Stimulated activated CD8-positive, alpha-beta memory T cell treated with anti-CD3 and anti-CD28 coated beads, Interleukin-4, amount 100 ng/mL, for 4 hours (primary cell): ENCODE measurements at places on chromosomes 5 and 9.

GRCh38 chr5:65883461-65883860 is 42.9 kb upstream of the ERBIN start:
- DNase-seq: no peak

- no peak for DNase-seq
Observed at GRCh38 chr5:95739857-95740256, 8.7 kb downstream of the RHOBTB3 start.

DNA sequence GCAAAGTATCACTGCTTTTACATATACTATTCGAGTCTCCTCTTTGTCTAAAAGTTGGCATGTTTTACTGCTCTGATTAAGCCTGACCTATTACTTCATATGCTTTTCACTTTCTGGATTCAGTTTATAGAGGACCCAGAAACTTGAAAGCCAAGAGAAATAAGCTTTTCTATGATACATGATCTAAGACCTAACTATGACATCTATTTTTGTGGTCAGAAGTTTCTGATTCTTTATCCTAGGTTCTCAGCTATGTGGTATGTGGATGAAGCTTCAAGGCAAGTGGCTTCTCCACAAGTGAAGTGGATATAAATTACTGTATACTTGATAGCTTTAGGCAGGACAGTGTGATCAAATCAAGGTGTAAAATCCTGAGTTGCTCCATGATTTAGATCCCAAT is 6.3 kb downstream of the EDIL3 start:
- DNase-seq: no peak

DNA sequence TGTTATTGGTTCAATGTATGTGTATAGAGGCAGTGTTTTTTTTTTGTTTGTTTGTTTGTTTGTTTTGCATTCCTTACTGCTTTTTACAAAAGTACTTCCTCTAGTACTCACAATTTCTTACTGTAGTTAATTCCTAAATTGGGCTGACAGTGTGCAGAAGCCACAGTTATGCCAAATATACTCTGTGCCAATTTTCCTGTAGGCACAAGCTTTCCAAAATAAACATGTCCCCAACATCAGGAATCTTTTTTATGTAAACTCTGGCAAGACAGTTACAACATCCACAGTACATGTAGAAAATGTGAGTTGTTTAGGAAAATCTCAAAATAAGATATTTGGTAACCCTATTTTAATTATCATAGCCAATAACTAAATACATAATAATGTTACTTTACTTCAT is 161.6 kb upstream of the TSLP start:
- DNase-seq: no peak

- DNase-seq: no peak
Observed at GRCh38 chr5:136814619-136815378, 449.5 kb upstream of the TRPC7 start.

DNA sequence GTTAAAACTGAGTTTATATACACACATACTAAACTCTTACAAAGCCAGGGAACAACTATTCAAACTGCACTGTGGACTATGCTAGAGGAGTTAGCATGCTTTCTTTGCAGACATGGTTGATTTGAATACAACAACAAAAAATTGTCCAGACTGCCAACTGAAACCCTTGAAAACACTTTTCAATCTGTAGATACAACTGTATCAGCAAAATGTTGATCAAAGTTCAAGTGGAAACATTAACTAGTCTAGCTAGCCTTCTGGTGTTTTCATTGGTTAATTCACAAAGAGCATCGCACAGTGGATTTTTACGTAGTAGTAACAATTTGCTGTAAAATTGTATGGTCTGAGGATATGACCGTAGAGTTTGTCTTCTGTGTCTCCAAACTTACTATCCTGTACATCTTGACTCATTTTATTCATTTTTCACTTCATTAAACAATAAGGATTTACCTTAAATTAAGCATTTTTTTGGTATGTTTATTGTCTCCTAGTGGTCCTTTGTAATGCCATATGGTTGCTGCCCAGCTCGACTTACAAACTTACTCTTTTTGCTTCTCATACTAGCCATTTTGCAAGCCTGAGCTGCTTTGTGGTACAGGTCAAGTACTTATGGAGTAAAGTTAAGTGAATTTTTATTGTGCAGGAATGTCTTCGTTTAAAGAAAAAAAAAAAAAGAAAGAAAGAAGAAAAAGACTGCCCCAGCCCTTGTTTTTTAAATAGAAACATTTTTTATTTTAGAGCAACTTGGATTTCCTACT is 123.4 kb downstream of the ZCCHC7 start:
- no peak for DNase-seq

DNA sequence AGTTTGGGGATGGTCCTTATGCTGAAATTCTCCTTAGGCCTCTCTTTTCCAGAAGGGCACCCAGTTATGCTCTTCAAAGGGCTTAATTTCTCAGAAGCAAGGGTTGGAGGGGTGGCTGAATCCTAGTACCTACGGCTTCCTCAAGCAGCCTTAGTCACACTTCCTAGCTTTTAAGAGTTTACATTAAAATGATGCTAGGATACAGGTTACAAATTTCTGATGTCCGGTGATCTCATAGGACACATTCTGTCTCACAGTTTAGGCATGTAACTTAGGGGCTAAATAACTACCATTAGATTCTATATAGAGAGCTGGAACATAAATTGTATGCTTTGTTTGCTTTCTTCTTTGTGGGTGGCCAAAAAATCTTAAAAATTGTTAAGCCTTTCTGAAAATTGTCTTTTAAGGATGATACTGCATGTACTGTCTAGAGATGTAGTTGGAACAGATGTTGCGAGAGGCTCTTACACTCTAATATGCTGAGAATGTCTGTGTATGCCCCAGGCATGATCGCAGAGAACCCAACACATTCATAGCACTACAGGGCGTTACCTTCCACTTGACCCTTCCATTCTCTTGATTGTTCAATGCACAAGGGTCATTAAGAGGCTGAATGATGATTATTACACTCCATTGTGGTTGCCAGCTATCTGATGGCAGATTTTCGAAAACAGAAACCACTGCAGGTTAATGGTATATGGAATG is 139.1 kb downstream of the TMEM38B start:
- DNase-seq: no peak

GRCh38 chr5:153632748-153633290 is 142.3 kb downstream of the GRIA1 start:
- no peak for DNase-seq

DNA sequence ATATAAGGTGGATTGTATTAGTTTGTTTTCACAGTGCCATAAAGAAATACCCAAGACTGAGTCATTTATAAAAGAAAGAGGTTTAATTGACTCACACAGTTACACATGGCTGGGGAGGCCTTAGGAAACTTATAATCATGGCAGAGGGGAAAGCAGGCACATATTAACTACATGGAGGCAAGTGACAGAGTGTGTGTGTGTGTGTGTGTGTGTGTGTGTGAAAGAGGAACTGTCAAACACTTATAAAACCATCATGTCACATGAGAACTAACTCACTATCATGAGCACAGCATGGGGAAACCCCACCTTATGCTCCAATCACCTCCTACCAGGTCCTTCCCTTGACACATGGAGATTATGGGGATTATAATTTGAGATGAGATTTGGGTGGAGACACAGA is 118.6 kb downstream of the SPEF2 start:
- DNase-seq: no peak

- no peak for DNase-seq
Observed at GRCh38 chr5:150946351-150946905, 41.6 kb upstream of the ZNF300 start.

DNA sequence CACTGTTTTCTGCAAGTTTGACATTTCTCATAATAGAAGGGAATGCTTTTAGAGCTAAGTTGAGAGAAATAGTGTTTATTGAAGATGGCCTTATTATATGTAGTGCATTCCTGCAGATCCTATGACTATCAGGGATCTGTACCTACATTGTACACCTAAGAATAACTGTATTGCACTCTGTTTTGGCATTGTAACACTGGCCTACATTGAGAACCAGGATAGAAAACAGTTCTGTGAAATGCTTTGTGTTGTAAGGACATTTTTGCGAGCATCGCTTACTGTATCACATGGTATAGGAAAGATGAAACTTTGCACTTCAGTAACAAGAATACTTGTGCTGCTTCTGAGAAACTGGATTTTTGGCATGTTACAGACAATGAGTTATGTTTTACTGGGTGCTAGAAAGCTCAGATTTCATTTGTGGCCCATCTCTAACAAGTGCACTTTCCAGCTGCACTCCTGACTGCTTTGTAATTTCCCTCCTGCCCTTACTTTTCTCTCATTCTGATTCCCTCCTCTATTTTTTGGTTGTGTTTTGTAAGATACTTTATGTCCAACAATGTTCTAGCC is 30.6 kb downstream of the C9orf85 start:
- no peak for DNase-seq

DNA sequence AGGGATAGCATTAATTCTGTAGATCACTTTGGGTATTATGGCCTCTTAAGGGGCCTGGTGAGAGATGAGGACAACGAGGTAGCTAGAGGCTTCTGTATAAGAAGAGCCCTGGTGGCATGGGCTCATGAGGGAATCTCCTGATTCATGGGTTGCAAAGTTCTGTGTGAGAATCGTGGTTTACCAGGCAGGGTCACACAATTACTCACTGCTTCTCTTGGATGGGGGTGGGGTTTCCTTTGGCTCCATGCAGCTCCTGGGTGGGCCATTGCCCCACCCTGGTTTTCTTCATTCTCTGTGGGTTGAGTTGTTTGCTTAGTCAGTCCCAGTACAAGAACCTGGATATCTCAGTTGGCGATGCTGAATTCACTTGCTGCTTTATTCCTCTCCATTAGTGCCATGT is 30.9 kb upstream of the TNFSF15 start:
- DNase-seq: no peak

DNA sequence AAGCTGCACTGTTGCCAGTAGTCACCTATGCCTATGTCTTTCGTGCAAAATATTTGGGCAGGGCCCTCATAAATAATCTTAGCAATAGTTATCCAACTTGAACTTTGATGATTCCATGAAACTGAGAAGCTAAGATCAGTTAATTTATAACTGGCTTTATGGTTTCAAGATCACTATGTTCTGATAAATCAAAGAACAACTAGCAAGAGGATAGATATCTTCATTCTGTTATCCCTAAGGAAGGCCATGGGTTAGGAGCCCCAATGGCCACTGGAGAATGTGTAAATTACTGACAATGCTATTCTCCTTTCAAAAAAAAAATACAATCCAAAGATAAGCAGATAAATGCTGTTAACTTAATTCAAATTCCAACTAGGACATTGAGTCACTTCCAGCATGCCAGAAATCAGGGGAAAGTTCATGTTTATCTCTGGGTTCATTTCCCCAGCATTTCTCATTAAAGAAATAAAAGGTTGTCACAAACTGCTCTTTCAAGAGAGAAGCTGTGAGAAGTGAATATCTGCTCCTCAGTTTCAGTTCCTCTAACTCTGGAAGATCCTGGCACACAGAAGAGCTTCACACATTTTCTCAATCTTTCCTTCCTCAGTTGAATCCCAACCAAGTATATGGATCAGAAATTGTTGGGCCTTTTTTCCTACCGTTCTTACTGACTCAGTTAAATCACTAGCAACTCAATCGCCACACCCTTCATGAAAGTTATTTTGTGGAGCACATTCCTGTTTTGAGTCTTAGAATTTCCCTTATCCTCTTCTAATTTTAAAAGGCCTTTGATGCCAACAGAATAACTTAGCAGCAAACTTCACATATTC is 59.6 kb upstream of the SLC1A1 start:
- no peak for DNase-seq

DNA sequence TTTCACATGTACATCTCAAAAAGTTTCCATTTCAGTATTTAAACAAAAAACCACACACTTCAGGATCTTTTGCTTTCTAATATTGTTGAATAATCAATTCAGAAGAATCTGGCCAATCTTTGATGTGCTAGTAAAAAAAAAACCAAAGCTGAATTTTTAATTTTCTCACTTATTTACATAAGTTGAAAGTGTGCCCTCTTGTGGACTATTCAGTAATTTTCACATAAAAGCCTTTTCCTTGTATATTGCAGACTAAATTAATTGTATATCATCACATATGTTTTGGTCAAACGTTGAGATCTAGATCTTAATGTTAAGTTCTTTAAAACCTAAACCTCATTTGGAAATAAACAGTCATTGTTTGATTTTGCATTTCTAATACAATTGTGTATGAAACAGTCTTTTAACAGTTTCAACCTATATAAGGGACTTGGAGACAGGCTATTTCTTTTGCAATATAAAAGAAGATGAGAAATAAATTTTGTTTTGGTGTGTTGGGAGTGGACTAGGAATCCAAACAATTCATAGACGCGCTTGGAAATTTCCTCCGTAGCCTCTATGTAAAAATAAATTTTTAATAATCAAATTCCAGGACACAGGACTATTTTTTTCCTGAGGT is 68.1 kb downstream of the NIPBL start:
- no peak for DNase-seq

DNA sequence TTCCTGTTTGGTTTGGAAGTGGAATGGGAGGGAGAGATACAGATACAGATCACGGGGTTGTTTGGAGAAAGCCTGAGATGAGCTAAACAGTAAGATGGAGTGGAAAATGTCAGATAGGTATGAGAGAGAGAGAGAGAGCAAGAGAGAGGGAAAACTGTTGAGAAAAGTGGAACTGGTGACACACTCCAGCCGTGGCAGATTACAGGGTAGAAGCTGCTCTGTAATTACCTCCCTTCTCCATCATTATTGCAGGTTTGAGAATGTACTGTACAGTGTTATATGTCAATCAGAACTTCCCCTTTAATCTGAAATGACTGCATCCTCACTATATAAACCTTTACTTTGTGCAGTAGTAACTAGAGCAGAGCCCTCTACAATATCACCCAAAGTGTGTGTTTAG is 74.5 kb upstream of the WWC1 start:
- DNase-seq: no peak

DNA sequence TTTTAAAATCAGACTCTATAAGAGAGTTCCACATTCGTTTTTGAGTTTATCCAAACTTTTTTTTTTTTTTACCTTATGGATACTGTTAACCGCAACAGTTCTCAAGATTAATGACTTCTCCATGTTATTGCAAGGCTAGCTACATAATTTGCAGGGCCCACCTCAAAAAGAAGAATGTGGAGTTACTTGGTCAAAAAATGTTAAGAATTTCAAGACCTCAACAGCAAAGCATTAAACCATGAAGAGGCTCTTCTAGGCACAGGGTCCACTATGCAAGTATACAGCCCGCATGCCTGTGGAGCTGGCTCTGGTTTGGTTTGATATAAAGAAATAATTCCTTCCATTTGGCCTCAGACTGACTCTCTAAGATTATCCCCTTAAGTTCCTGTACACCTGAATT is 133.3 kb upstream of the TLX3 start:
- no peak for DNase-seq

DNA sequence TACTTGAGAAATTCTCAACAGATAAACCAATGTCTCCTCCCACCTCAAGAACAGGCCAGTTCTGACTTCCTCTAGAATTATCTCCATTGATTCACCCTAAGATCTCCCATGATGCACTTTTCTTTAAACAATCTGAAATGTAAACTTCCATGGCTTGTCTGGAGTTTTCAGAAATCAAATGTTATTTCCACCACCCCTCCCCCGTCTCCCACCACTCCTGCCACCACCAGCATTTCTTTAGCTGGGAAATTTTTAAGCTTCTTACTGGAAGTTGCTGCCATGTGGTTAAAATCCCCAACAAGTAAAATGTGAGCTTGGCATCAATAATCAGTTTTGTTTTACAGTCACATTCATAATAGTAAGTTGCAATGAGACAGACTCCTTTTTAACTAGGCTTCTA is 32.8 kb upstream of the BASP1 start:
- DNase-seq: no peak
